ENCODE measurements at places on chromosomes 2 and 18. TPM values are rescaled to one million over a fixed set of nuclear protein-coding genes. Genes with fewer than 3 reads are reported as not detected.
A peak's percentile ranks its signal among the peaks of the same experiment; 100 is the strongest.

GRCh38 chr2:193907561-193907960, 1712.8 kb upstream of the TMEFF2 start:
- no peak for DNase-seq

DNA sequence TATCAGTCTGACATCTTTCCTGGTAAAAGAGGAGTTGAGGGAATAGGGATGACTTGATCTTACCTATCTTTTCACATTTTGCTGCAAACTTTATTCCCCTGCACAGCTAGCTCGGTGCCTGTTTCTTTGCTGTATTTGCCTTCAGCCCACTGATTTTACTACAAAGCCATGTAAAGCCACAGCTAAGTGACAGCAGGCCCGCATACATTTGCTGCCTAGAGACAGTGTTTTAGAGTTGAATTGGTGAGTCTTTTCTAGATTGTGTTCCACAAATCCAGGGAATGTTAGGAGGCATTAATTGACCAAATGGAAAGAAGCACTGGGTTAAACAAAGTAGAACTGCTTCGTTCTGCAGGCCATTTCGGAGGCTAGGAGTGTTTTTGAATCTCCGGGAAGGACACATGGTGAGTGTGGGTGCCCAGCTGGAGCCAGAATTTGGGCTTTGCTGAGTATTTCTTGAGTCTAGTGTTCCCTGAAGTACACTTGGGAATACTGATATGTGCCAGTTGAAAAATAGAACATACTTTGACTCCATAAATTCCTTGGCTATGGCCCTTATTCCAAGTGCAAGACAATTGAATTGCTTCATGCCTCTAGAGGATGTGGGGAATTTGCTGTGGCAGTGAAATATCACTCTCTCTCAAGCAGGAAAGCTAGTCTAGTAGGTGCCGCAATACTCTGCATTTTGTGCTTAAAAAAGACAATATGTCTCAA, 329.8 kb downstream of the PTPRM start:
- no peak for DNase-seq

GRCh38 chr2:127626175-127626574, 19.8 kb upstream of the GPR17 start:
- DNase-seq: no peak

- DNase-seq: peak; percentile 66
Measured at GRCh38 chr2:69082430-69082997, 69.5 kb downstream of the ANTXR1 start.

DNA sequence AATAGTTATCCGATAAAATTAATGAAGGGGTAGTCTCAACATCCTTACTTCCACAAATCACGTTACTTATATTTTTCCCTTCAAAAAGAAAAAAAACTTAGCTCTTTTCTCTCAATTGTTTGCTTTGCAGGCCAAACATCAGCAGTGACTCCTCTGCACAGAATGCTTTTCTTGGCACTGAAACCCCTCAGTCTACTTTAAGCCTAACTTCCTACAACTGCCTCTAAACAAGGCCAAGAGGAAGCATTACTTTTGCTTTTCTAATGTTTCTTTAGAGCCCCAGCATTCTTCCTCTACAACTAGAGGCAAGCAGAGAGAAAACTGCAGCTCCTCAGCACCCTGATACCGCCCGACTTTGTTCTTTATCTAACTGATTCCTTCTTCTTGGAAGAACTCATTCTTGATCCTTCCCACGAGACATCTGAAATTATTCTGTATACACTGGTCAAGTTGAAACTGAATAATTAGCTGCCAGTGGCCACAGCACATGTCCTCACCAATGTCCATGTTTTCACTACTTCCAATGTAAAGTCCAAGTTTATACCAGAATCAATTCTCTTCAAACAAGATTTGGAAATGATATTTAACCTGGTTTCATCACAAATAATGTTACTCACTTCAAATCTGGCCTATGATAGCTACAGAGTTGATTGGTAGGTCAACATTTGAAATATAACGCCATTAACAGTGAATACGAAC, 55.3 kb downstream of the DTNB start:
- DNase-seq: no peak

- DNase-seq: no peak
Measured at GRCh38 chr2:149070681-149071320, 32.3 kb downstream of the LYPD6B start.

- no peak for DNase-seq
Measured at GRCh38 chr2:210287301-210287700, 27.7 kb downstream of the MYL1 start.

- DNase-seq: no peak
Measured at GRCh38 chr18:59054496-59055287, 85.0 kb upstream of the SEC11C start.

GRCh38 chr2:135851858-135852257, 14.9 kb upstream of the LCT start:
- DNase-seq: no peak

- DNase-seq: no peak
Measured at GRCh38 chr18:3615374-3615985, 165.5 kb downstream of the TGIF1 start.

DNA sequence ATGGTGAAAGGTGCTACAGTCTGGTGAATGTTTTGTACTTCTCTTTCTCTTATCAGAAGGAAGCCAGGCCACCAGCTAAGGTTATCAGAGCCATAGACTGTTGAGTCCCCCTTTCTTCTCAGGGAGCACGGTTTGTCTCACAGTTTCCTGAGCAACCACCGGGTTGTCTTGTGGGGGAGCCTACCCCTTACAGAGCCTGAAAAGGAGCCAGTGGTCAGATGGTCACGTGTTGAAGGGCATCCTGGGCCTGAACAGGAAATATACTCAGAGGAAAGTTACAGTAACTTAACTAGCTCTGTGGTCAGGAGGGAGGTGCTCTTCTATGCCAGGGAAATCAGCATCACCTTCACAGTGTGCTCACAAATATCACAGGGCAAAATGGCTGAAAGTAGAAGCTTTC, 11.6 kb downstream of the CD28 start:
- peak; percentile 82 for DNase-seq

DNA sequence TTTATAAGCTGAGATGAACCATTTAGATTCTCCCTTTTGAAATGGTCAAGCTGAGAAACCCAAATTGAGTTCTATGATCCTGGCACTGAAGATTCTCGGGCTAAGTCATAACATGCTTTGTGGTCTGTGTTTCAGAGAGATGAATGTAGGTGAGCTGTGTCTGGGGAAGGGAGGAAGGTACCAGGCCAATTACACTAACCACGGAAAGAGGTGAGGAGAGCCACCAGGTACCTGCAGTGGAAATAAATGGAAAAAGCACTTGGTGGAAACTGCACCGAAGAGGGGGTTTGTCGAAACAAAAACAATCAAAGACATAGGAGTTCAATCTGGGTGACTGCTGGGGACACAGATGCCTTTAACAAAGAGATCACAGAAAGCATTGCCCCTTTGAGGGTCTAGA, 963 bp upstream of the MRPL44 start:
- no peak for DNase-seq

DNA sequence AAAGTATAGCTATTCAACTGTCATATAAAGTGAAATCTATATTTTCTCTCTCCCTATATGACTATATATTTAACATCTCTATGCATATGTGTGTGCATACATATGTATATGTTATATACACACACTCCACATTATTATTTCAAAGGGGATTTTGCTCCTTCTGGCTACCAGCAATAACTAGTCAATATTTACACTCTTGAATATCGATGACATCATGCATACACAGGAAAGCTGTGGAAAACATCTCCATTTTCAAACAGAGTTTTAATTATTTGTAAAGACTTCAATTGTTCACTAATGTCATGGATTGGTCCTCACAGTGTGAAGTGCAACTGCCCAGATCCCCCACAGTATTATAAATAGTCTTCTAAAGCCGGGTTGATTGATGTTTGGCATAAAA, 195.9 kb upstream of the TCF4 start:
- DNase-seq: no peak

GRCh38 chr2:15145046-15145817, 415.9 kb downstream of the NBAS start:
- DNase-seq: no peak

- no peak for DNase-seq
Measured at GRCh38 chr18:36476433-36476832, 178.9 kb downstream of the FHOD3 start.

DNA sequence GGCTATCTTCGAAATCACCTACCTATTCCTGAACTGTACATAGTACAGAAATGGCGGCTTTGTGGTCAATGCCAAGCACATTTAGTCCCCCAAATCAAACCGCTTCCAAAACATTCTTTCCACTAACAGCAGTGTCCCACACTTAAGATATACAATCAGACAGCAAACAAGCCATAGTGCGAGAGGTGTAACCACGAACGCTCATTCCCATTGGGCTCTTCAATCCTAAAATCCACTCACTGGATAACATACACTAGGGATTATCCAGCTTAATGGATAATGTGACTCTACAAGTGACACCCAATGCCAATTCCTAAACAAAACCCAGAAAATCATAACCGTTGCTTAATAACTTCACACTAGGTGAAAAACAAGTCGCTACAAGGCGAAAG, 2.0 kb downstream of the XPO1 start:
- DNase-seq: no peak

- no peak for DNase-seq
Measured at GRCh38 chr2:223086370-223086981, 34.5 kb downstream of the KCNE4 start.

- no peak for DNase-seq
Measured at GRCh38 chr18:53152476-53152875, 812.5 kb downstream of the DCC start.

DNA sequence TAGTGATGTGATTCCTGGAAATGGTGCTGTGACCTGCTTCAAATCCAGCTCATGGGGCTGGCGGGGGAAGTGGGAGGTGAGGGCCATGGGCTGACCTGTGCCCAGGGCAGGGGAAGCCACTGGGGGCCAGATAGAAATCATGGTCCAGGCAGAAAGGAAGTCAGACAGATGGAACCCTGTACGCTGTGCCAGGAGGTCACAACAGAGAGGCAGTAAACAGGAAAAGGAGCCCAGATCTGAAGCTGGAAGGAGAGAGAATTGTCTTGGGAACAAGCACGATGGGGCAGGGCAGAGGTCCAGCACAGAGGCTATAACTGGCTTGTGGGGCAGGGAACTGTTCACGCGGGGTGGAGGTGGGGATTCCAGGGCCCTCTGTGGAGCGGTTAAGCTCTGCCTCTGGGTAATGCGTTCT, 76.0 kb downstream of the RNF144A start:
- DNase-seq: no peak

DNA sequence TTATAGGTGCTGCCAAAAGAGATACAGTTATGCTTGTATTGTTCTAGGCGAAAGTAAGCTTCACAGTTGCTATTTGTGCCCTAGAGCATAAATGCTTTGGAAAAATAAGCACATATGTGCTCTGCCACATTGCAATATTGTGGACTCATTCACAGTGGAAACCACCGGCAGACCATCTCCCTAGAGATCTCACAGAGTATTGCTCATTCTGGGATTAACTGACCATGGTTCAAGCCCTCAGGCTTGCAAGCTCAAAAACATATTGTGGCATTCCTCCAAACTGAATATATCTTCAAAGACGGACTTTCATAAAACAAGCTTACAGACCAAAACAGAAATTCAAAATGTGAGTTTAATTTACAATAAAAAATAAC, 158.2 kb upstream of the CCDC150 start:
- DNase-seq: no peak

GRCh38 chr2:80292474-80292873, 12.1 kb downstream of the LRRTM1 start:
- no peak for DNase-seq

DNA sequence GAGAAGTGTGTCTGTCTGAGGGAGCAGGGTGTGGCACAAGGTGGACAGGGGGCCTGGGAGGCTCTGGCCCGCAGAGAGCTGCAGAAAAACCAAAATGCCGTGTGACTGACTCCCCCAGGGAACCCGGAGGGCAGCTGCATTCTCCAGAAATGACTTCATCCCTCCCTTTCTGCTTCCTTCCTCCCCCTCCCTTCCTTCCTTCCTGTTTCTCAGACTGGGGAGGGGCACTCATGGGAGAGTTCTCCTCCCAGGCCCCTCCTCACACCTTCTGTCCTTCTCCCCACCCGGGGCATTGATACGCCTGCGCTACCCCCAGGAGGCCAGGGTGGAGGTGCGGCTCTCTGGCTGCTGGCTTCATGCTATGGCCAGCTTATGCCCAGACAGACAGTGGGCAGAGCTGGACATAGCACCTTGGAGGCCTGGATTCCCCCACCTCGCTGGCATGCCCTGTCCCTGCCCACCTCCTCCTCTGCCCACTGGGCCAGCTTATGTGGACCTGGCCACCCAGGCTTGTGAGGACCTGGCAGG, 8.2 kb upstream of the GPR17 start:
- DNase-seq: no peak

- DNase-seq: no peak
Measured at GRCh38 chr2:168732100-168732499, 70.3 kb upstream of the NOSTRIN start.

GRCh38 chr2:102295566-102295965, 15.8 kb upstream of the IL1RL1 start:
- DNase-seq: peak; percentile 34

GRCh38 chr2:95274291-95275150, at the start of gene PROM2:
TSS of gene PROM2 (plus strand) at chr2:95274449. CDS start at chr2:95274586, 137 bp downstream.
- no peak for DNase-seq

GRCh38 chr2:222652491-222653255, 3.2 kb downstream of the FARSB start:
- no peak for DNase-seq

DNA sequence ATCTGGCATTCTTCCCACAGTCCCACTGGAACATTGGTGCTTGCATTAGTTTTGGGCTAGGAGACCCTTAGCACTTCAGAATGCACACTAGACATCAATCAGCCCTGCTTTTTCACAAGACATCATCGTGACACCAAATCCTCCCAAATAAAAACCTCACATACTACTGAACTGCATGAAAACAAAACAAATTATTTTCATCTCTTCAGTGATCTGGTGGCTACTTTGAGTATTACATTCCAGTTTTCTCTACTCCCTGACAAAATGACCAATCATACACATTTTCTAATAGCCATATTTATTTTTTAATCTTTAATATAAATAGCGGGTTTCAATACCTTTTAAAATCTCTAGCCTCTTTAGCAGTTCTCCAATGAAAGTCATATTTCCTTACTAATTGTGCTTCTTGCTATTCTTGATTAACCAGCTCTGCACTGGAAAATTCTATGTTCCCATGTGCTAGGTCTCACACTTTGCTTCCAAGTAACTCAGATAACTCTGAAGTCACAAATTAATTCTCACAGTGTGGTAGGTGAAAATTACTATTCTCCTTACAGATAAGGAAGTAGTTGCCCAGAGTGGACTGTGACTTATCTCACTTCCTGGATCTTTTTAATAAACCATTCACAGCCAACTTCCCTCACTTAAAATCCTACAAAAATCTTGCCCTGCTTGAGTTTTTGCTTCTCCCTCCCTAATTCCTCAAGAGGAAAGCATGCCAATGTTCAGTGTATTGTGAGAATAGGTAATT, 82.5 kb upstream of the EPB41L3 start:
- no peak for DNase-seq

- no peak for DNase-seq
Measured at GRCh38 chr2:40227210-40227609, 224.7 kb downstream of the SLC8A1 start.

The RBM44 gene
- 0.27 TPM for total RNA-seq

The NEU2 gene
- not detected for total RNA-seq

The CELF4 gene
- total RNA-seq: not detected

The LAMA1 gene
- total RNA-seq: under 0.01 TPM

The HRH4 gene
- total RNA-seq: 0.54 TPM

The DSG1 gene
- not detected for total RNA-seq

The SYT4 gene
- total RNA-seq: under 0.01 TPM

The CASP10 gene
- 54.1 TPM for total RNA-seq

The CAPN13 gene
- total RNA-seq: under 0.01 TPM

The SKA1 gene
- 0.81 TPM for total RNA-seq

The UGT1A10 gene
- under 0.01 TPM for total RNA-seq

The EML6 gene
- 2.7 TPM for total RNA-seq

The RIT2 gene
- not detected for total RNA-seq

The HOXD8 gene
- total RNA-seq: not detected

The C2orf66 gene
- total RNA-seq: 0.27 TPM

The CTAGE1 gene
- total RNA-seq: not detected

The UGT1A6 gene
- 0.27 TPM for total RNA-seq

Measured in hematopoietic multipotent progenitor cell (in vitro differentiated cells).